Activated CD4-positive, alpha-beta memory T cell treated with anti-CD3 and anti-CD28 coated beads, Interleukin-2, amount 10 ng/mL, durations not matched to agents 7 days and 5 days (primary cell): ENCODE measurements at places on chromosomes 11 and 22.

DNA sequence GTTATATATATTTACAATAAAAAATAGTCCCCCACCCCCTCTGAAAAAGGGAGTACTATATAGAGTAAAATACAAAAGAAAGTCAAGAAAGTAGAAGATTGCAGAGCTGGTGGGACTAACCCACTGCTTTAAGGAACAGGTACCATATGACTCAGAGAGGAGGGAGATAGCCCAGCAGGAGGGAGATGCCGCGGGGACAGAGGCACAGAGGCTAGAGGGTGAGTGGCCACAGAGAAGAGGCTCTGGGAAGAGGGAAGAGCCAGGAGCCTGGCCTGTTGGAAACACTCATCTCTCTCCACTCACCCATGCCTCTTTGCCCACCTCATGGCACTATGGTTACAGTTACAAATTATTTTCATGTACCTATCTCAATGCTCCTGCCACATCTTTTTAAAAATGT is 53.6 kb upstream of the LYVE1 start:
- H3K4me1 ChIP-seq, result peaks cover 15% of the 10 kb centered on the region
- H3K27me3 ChIP-seq, result peaks cover 5% of the 10 kb centered on the region
- no peak for DNase-seq
- no peaks in the 10 kb centered on the region for H3K36me3 ChIP-seq

DNA sequence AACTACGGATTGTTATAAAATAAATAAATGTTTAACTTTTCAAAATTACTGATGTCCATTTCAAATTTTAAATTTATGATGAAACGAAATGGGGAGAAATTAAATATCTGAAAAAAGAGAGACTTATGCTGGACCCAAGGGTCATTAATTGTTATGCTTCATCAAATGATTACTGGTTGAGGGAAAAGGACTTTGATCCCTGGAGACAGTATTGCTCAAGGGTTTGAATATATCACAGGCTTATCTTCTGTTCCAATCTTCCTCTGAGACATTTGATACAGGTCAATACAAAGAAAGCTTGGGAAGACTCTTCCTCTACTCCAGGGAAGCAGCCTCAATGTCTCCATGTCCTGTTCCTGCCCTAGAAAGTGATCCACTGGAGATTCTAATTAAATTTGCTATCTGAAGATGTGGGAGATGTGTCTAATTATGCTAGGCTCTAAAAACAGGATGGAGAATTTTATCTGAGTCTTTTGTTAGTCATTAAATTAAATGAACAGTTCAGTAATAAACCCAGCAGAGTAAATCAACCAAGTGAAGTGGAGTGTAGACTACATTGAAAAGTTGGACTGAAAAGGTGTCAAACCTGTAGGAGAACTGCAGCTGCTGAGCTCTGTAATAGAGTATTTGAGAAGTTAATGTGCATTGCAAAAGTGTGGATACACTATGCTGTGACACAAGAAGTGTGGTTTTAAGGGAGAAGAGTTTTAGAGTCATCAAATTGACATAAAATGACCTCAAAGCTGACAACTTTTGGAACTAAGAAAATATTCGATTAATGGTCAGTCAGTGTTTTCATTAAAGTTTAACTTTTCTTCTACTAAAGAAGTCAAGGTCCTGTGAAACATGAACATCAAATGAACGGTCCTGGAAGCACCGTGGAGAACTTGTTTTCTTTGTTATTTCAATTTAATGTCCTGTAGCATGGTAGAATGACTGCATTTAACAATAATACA is 623.7 kb upstream of the CCDC90B start:
- H3K4me1 ChIP-seq, result no peaks in the 10 kb centered on the region
- DNase-seq, result no peak
- H3K4me3 ChIP-seq, result no peak overlapping the region
- no peaks in the 10 kb centered on the region for H3K27me3 ChIP-seq
- H3K27ac ChIP-seq, result no peak overlapping the region

DNA sequence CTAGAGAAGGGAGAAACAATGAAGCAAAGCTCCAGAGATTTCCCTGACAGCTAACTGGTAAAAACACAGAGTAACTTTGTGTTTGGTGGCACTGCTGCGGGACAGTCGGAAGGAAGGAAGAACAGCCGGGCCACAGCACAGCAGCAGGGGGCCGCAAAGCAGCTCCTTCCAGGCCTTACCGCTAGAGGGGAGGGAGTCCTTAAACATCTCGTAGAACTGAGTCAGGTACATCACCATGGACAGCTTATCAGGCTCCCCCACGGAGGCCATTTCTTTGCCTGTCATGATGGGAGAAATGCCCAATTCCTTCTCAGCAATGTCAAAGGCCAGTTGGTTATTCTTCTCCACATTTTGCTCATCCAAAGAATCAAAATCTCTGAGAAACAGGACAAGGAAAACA is 114.6 kb upstream of the BID start:
- no peaks in the 10 kb centered on the region for H3K27me3 ChIP-seq
- H3K36me3 ChIP-seq, result peaks cover 29% of the 10 kb centered on the region
- H3K4me1 ChIP-seq, result no peaks in the 10 kb centered on the region
- no peak overlapping the region for H3K27ac ChIP-seq
- no peak for DNase-seq
- no peak overlapping the region for H3K4me3 ChIP-seq

- H3K4me3 ChIP-seq, result no peak overlapping the region
- H3K27me3 ChIP-seq, result peaks cover 12% of the 10 kb centered on the region
- H3K36me3 ChIP-seq, result no peaks in the 10 kb centered on the region
- H3K4me1 ChIP-seq, result no peaks in the 10 kb centered on the region
- H3K27ac ChIP-seq, result no peak overlapping the region
- DNase-seq, result no peak
These were observed 10.5 kb downstream of the PIWIL3 start for GRCh38 chr22:24763872-24764485.

DNA sequence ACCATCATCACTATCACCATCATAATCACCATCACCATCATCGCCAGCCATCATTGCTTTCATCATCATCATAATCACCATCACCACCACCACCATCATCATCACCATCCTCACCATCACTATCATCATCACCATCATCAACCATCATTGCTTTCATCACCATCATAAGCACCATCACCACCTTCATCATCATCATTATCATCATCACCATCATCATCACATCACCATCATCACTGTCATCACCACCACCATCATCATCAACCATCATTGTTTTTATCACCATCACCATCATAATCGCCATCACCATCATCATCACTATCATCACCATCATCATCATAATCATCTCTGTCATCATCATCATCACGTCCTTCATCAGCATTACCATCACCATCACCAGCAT is 9.3 kb upstream of the OSBPL5 start:
- H3K4me3 ChIP-seq, result no peak overlapping the region
- H3K36me3 ChIP-seq, result no peaks in the 10 kb centered on the region
- no peak for DNase-seq
- H3K27ac ChIP-seq, result no peak overlapping the region
- H3K4me1 ChIP-seq, result peaks cover 4% of the 10 kb centered on the region
- peaks cover 17% of the 10 kb centered on the region for H3K27me3 ChIP-seq

- H3K27me3 ChIP-seq, result peaks cover 10% of the 10 kb centered on the region
- no peaks in the 10 kb centered on the region for H3K36me3 ChIP-seq
- H3K4me3 ChIP-seq, result no peak overlapping the region
- H3K27ac ChIP-seq, result no peak overlapping the region
These were observed 388.0 kb downstream of the DYNC2H1 start for GRCh38 chr11:103497268-103497667.

DNA sequence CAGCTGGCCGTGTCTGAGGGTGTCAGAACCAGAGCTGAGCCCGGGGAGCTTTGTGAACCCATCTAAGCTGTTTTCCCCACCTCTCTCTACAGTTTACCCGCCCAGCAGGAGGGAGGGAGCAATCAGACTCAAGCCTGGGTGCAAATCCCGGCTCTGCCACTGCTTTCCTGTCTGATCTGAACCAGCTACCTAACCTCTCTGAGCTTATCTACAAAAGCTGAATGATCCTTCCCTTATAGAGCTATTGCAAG is 252 bp downstream of the APOL2 start:
- H3K27ac ChIP-seq, result peak overlapping the region; percentile 91
- peaks cover 51% of the 10 kb centered on the region for H3K36me3 ChIP-seq
- H3K27me3 ChIP-seq, result peaks cover 3% of the 10 kb centered on the region
- no peak for DNase-seq
- peaks cover 50% of the 10 kb centered on the region for H3K4me1 ChIP-seq

DNA sequence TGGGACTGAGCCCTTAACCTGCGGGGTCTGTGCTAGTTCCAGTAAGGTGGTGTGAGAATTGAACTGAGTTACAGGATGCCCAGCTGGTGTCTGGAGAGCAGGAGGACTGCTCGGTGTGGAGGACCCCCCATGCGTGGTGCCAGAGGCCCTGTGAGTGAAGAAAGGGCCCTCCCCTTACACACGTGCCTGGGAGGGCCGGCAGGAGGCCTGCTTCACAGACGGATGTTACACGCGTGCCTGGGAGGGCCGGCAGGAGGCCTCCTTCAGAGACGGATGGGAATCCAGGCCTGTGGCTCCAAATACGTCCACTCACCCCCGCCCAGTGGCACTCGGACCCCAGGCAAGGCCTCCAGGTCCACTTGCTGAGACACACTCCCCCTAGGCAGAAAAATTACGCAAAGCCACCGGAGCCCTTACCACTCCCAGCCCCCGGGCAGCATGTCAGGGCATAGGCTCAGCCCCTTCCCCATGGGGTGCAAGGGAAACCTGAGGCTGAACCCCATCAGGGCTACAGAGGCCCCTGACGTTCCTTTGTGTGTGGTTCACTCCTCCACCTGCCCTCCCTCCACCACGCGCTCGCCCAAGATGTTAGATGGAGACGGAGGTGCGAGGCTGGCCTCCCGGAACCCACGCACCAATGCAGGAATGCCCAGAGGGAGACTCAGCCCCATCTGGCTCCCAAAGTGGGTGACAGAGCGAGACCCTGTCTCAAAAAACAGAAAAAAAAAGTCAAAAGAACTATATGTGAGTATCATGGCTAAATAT is 227.8 kb downstream of the BRD1 start:
- H3K27me3 ChIP-seq, result no peaks in the 10 kb centered on the region
- H3K27ac ChIP-seq, result no peak overlapping the region

DNA sequence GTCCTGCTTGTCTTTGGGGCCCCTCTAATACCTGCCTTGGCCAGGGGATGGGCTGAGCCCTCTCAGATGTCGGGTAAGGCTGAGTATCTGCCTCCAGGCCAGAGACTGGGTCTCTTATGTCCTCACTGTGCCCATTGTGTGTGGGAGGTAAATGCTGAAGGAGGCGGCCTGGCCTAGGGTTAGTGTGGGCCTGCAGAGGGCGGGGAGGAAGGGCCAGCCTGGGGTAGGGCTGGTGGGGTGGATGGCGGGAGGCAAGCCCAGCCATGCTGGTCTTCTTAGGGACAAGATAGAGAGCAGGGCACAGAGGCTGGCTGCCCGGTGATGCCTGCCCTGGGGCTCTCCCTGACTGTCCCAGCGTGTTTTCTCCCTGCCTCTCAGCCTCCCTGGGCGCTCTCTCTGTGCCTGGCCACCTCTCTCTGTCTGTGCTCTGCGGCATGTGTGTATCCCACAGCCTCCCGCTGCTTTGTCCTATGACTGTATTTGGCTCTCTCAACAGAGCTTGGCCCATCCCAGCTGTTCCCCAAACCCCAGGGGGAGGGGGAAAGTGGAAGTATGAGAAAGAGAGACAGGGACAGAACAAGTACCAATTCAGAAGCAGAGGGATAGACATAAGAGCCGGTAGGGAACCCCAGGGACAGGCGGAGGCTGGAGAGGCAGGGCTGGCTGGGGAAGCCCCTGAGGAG is 57.0 kb downstream of the PDE2A start:
- H3K4me1 ChIP-seq, result peaks cover 50% of the 10 kb centered on the region
- no peak overlapping the region for H3K4me3 ChIP-seq
- H3K27ac ChIP-seq, result no peak overlapping the region
- DNase-seq, result no peak

DNA sequence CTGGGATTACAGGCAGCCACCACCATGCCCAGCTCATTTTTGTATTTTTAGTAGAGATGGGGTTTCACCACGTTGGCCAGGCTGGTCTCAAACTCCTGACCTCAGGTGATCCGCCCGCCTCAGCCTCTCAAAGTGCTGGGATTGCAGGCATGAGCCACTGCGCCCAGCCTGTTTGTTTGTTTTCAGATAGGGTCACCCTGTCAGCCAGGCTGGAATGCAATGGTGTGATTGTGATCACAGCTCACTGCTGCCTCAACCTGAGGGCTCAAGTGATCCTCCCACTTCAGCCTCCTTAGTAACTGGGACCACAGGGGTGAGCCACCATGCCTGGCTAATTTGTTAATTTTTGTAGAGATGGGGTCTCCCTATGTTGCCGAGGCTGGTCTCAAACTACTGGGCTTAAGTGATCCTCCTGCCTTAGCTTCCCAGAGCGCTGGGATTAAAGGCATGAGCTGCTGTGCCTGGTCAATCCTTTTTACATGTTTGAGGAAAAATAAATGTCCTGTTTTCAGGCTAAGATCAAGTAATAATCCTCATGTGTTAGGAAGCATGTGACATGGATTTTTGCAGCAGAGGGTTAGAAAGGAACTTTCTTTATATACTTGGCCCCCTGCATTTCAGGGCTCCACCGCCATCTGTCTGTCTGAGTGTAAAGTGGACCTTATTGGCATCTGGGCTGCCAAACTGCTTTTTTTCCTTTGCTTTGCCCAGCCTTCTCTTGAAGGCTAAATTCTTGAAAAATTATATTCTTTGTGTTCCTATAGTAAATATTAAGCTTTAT is 4.8 kb upstream of the SLC3A2 start:
- DNase-seq, result no peak
- H3K27me3 ChIP-seq, result no peaks in the 10 kb centered on the region
- H3K4me3 ChIP-seq, result no peak overlapping the region
- H3K4me1 ChIP-seq, result peaks cover 19% of the 10 kb centered on the region
- H3K36me3 ChIP-seq, result peaks cover 13% of the 10 kb centered on the region

- no peak overlapping the region for H3K27ac ChIP-seq
- H3K4me3 ChIP-seq, result no peak overlapping the region
- no peaks in the 10 kb centered on the region for H3K36me3 ChIP-seq
- H3K27me3 ChIP-seq, result no peaks in the 10 kb centered on the region
These were observed 319.7 kb downstream of the DDX10 start for GRCh38 chr11:108984523-108984922.

DNA sequence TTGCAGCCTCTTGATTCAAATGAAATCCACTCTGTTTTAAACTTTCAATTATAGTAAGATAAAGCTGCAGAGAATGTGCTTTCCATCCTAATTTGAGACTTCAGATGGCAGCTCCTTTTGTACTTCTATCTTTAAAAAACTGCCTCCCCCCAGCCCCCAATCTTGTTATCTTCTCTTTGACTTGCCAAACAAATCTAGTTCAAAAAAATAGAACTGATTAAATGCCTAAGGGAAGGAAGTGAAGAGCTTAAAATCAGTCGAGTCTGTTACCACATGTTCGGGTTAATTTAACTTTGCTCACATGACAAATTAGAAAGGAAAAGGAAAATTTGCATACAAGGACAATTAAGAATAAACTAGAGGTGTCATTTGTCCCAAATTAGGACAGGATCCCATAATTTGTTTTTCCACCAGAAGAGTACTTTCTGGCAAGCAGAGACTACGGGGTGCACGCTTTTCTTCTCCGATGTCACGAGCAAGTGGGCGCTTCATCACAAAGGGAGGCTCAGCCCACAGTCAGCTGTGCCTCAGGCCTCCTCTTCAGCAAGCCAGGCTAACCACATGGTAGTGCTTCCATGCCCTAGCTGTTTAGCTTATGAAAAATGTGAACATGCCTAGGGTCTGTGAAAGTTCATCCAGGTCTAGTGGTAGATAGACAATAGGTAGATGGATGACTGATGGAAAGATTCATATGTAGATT is 69.0 kb upstream of the LDLRAD3 start:
- no peak overlapping the region for H3K4me3 ChIP-seq
- H3K36me3 ChIP-seq, result no peaks in the 10 kb centered on the region
- no peak overlapping the region for H3K27ac ChIP-seq
- H3K27me3 ChIP-seq, result peaks cover 3% of the 10 kb centered on the region
- no peaks in the 10 kb centered on the region for H3K4me1 ChIP-seq

- no peak overlapping the region for H3K4me3 ChIP-seq
- H3K4me1 ChIP-seq, result peaks cover 9% of the 10 kb centered on the region
These were observed 25.1 kb upstream of the FXYD6 start for GRCh38 chr11:117901601-117902000.
